ENCODE measurements at places on chromosomes 2 and 18.

GRCh38 chr2:43408407-43409160, 182.2 kb upstream of the ZFP36L2 start:
- no peak for DNase-seq

GRCh38 chr2:127029350-127030051, 77.5 kb downstream of the BIN1 start:
- DNase-seq, result no peak

- no peak for DNase-seq
Measured at GRCh38 chr2:160445673-160446072, 47.9 kb downstream of the RBMS1 start.

DNA sequence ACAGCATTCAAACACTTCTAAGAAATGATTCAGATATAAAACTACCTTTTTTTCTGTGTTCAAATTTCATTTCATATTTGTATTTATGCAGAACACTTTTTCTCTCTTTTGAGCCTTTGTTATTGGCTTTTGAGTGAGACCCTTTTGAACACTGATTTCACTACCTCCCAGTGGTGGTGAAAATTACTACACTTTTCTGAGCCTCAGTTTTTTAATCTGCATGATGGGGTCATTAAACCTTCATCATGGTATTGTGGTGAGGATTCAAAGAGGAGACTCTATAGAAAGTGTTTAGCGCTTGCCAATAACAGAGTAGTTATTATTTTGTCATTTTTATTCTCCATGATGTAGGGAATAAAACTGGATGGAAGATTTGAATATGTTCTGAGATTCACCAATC, 169.8 kb downstream of the THSD7B start:
- DNase-seq, result no peak

DNA sequence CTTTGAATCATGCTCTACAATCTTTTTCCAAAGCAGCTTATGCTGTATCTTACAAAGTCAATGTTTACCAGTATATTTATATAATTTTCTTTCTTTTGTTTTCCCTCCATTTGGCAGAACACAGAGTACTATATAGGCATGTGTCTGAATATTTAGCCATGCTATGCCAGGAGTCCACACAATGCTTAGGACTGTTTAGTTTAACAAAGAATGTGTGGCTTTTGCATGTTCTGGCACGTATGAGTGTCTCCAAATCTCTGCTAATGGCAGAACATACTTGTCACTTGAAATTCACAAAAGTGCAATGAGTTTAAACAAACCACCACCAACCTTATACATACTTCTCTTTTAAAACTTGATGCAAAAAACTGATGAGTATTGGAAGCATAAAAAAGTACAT, 268.0 kb downstream of the NR4A2 start:
- no peak for DNase-seq

GRCh38 chr2:8457699-8458502, 224.0 kb upstream of the ID2 start:
- DNase-seq, result no peak

- no peak for DNase-seq
Measured at GRCh38 chr2:132374151-132374550, 42.5 kb upstream of the GPR39 start.

- no peak for DNase-seq
Measured at GRCh38 chr2:108945969-108946368, 43.1 kb downstream of the EDAR start.

DNA sequence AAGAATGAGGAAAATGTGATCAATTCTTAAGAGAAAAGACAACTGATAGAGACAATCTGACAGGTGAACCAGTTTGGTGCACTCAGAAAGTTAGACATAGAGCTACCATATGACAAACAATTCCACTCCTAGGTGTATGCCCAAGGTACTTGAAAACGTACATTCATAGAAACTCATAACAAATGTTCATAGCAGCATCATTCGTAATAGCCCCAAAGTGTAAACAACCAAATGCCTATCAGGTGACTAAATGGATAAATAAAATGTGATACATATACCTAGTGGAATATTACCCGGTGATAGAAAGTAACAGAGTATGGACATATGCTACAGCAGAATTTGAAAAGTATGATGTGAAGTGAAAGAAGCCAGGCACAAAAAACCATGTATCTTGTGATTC, 149.3 kb upstream of the TRIB2 start:
- DNase-seq, result peak; percentile 25

GRCh38 chr2:239858179-239858578, 167.0 kb downstream of the NDUFA10 start:
- no peak for DNase-seq

DNA sequence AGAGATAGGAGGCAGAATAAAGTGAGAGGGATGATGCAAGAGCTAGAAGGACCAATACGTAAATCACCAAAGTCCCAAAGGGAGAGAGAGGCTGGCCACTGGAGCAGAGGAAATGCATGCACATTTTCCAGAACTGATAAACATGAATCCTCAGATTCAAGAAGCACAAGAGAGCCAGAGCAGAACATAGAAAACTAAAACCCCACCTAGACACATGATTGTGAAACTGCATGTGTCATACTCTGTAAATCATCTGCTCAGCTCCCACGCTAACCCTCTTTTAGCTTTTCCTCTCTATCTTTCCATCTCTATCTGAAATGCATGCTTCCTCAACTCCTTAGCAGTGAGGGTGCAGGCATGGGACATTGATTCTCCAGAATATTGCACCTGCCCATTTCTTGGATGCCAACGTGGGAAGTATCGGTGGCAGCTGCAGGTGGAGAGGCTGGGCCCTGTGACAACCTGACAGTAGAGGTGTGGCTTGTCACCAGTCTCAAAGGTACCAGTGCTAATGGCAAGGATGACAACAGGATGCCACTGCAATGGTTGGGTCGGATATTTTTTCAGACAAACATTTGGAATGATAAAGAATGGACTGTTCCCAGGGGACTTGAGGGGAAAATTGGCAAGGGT, 89.3 kb upstream of the OTOS start:
- no peak for DNase-seq

Measured in M059J (cell line).